Colonic mucosa (tissue), 4 donors: ENCODE measurements at places on chromosomes 7 and 10.
A peak's percentile ranks its signal among the peaks of the same experiment; 100 is the strongest.

DNA sequence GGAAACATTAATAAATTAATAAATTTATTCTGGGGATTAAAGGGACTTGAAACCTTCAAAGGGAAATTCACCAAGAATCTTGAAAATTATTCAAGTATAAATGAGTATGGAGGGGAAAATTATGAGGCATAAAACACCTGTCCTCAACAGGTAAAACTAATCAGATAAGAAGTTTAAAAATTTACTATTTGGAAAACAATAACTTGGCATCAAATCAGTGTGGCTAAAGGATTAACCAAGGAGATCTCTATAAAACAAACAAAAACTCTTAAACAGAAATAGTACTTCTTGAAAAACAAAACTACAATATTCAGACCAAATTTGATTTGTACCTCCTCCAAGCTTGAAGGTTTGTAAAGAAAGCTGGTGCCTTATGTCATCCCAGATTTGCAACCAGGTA, 66.4 kb upstream of the ZNF804B start:
- H3K36me3 ChIP-seq: no peaks in the 10 kb centered on the region
- H3K4me3 ChIP-seq: no peak overlapping the region
- DNase-seq: no peak
- H3K27me3 ChIP-seq: no peaks in the 10 kb centered on the region
- no peaks in the 10 kb centered on the region for H3K4me1 ChIP-seq

GRCh38 chr7:34622182-34622581, 35.8 kb upstream of the NPSR1 start:
- no peaks in the 10 kb centered on the region for H3K27me3 ChIP-seq
- H3K27ac ChIP-seq: no peak overlapping the region
- no peaks in the 10 kb centered on the region for H3K4me1 ChIP-seq

DNA sequence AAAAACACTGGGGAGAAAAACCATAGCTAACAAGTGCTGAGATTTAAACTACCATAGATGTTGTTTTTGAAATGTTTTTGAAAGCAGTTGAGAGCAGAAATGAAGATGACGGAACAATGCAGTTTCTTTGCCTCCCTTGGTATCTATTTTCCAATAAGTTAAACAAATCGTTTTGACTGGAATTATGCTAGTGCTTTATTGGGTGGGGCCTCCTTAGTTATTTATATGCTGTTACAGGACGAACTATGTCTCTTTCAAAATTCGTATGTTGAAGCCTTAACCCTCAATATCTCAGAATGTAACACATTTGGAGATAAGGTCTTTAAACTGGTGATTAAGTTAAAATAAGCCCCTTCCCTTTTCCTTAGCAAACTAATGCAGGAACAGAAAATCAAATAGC, 45.5 kb upstream of the SEPHS1 start:
- H3K4me1 ChIP-seq: no peaks in the 10 kb centered on the region
- H3K27me3 ChIP-seq: no peaks in the 10 kb centered on the region
- no peak for DNase-seq
- H3K4me3 ChIP-seq: no peak overlapping the region

- H3K27ac ChIP-seq: no peak overlapping the region
- no peaks in the 10 kb centered on the region for H3K4me1 ChIP-seq
- no peaks in the 10 kb centered on the region for H3K27me3 ChIP-seq
- no peaks in the 10 kb centered on the region for H3K36me3 ChIP-seq
These were observed 312.5 kb downstream of the PPP1R3A start for GRCh38 chr7:113606325-113606724.

GRCh38 chr7:151726652-151727578, 150.0 kb downstream of the PRKAG2 start:
- no peak overlapping the region for H3K27ac ChIP-seq
- DNase-seq: no peak
- no peaks in the 10 kb centered on the region for H3K27me3 ChIP-seq
- no peak overlapping the region for H3K4me3 ChIP-seq
- peaks cover 5% of the 10 kb centered on the region for H3K4me1 ChIP-seq
- H3K36me3 ChIP-seq: no peaks in the 10 kb centered on the region

DNA sequence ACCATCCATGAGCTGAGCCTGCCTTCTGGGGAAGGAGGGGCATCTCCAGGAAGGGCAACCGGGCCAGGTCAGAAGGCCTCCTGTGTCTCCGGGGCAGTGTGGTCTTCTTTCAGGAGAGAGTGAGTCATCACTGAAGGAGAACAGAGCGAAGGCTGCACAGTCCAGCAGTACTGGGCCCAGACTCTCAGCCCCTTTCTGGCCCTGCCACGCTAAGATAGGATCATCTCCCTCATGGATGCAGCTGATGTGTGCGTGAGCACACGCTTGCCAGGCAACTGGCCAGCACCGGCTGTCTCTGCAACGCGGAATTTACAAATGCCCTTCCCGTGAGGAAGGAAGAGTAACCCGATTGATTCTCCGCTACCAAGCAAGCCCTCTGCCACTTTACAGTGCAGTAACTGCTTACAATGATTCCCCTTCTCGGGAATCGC, 328.2 kb downstream of the TNS3 start:
- H3K4me1 ChIP-seq: no peaks in the 10 kb centered on the region
- peak overlapping the region; percentile 39 for H3K4me3 ChIP-seq
- H3K27ac ChIP-seq: peak overlapping the region; percentile 11
- H3K36me3 ChIP-seq: no peaks in the 10 kb centered on the region

GRCh38 chr7:67344481-67345193, 348.0 kb downstream of the TYW1 start:
- H3K27ac ChIP-seq: no peak overlapping the region
- H3K27me3 ChIP-seq: no peaks in the 10 kb centered on the region
- no peak overlapping the region for H3K4me3 ChIP-seq
- no peak for DNase-seq

- H3K4me1 ChIP-seq: peaks cover 4% of the 10 kb centered on the region
- H3K27me3 ChIP-seq: no peaks in the 10 kb centered on the region
- no peak for DNase-seq
- H3K27ac ChIP-seq: no peak overlapping the region
- no peak overlapping the region for H3K4me3 ChIP-seq
- H3K36me3 ChIP-seq: no peaks in the 10 kb centered on the region
These were observed 187.7 kb downstream of the JAZF1 start for GRCh38 chr7:27992755-27993493.

DNA sequence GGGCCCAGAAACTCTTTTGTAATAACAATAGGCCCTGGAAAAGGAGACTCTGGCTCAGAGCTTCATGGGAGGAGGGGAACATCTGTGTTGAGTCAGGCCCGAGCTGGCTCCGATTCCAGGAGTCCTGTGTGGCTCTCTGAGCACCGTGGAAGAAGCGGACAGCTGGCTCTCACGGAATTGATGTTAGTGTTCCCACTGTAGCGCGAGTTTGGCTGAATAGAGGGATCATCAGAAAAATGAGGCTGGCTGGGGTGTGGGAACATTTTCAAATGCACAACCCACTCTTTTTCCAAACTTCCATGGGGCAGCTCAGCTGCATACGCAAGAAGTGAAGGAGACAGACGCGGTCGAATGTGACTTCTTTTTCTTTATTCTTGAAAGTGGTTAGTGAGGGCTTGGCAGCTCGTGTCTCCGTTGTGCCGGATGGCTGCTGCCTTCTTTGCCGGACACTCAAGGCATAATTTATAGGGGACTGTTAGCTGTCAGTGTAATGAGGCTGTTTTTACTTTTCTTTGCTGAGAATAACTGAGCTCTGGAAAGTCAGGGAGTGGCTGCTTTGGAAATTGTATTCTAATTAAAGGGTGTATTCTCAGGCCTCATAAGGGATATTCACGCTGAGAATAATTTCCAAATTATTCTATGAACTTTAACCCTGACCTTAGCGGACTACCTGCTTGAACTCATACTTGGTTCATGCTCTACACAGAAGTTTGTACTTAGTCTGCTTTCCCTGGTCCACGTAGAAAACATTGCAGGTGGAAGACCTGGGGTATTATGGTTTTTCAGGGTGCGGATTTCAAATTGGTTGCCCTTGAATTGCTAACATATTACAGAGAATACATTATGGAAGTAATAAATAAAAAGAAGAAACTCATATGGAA, 23.1 kb downstream of the MDFIC start:
- no peak overlapping the region for H3K4me3 ChIP-seq
- no peaks in the 10 kb centered on the region for H3K4me1 ChIP-seq
- H3K27ac ChIP-seq: peak overlapping the region; percentile 34
- peak; percentile 33 for DNase-seq

DNA sequence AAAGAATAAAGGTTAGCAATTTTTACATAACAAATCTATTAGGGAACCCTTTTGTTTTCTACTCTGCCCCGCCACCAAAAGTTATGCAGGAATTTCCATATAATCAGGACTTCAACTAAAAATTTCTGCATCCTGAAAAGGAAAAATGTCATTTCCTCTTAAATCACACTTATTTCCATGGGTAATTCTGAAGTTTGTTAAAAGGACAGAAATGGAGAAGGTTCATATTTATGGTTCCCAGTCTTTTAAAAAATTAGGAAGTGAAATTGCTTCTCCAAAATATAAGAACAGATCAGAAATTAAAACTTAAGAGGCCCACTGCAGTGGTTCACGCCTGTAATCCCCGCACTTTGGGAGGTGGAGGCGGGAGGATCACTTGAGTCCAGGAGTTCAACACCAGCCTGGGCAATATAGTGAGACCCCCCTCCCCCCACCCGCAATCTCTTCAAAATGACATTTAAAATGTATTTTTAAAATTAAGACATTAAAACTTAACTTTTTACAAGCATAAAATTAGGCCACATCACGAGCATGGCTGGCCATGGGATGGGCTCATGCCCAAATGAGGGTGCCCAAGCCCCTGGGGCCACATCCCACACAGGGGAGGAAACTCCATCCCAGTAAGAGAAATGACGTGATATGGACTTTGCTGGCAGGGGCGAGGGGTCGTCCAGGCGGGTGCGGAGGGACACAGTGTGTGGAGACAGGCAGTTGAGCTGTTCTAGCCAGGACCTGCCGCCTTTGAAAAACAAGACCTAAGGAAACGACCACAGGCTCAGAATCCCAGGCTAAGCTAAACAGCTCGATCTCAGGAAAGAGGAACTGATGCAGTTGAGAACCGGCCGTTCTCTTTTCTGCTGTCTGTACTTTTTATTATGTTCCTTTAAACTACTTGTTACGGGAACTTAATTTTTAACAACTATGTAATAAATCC, 51.3 kb upstream of the NFE2L3 start:
- no peaks in the 10 kb centered on the region for H3K36me3 ChIP-seq
- no peak overlapping the region for H3K27ac ChIP-seq
- DNase-seq: no peak
- H3K4me3 ChIP-seq: no peak overlapping the region
- no peaks in the 10 kb centered on the region for H3K27me3 ChIP-seq

DNA sequence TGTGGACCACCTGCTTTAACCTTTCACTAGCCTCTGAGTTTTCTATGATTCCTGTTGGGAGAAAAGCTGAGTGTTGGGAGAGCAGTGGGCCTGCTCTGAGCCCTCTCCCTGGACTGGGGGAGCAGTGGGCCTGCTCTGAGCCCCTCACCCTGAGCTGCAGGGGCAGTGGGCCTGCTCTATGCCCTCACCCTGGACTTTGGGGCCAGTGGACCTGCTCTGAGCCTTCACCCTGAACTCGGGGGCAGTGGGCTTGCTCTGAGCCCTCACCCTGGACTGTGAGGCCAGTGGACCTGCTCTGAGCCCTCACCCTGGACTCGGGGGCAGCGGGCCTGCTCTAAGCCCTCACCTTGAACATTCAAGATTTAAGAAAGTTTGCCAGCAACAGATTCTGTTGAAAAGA, 33.4 kb downstream of the AGAP6 start:
- no peak overlapping the region for H3K4me3 ChIP-seq
- no peaks in the 10 kb centered on the region for H3K4me1 ChIP-seq
- no peak overlapping the region for H3K27ac ChIP-seq
- no peaks in the 10 kb centered on the region for H3K27me3 ChIP-seq
- no peaks in the 10 kb centered on the region for H3K36me3 ChIP-seq

- no peak for DNase-seq
- H3K36me3 ChIP-seq: no peaks in the 10 kb centered on the region
- H3K4me3 ChIP-seq: no peak overlapping the region
- H3K27me3 ChIP-seq: peaks cover 11% of the 10 kb centered on the region
- no peaks in the 10 kb centered on the region for H3K4me1 ChIP-seq
- H3K27ac ChIP-seq: no peak overlapping the region
These were observed 5.8 kb downstream of the KNDC1 start for GRCh38 chr10:133165556-133166503.

- H3K4me1 ChIP-seq: no peaks in the 10 kb centered on the region
- H3K27ac ChIP-seq: no peak overlapping the region
- no peaks in the 10 kb centered on the region for H3K27me3 ChIP-seq
- DNase-seq: no peak
These were observed 121.5 kb downstream of the SEC23IP start for GRCh38 chr10:120014031-120014430.
